MM.1S (cell line): ENCODE measurements at places on chromosomes 2 and 18.
A peak's percentile ranks its signal among the peaks of the same experiment; 100 is the strongest.

DNA sequence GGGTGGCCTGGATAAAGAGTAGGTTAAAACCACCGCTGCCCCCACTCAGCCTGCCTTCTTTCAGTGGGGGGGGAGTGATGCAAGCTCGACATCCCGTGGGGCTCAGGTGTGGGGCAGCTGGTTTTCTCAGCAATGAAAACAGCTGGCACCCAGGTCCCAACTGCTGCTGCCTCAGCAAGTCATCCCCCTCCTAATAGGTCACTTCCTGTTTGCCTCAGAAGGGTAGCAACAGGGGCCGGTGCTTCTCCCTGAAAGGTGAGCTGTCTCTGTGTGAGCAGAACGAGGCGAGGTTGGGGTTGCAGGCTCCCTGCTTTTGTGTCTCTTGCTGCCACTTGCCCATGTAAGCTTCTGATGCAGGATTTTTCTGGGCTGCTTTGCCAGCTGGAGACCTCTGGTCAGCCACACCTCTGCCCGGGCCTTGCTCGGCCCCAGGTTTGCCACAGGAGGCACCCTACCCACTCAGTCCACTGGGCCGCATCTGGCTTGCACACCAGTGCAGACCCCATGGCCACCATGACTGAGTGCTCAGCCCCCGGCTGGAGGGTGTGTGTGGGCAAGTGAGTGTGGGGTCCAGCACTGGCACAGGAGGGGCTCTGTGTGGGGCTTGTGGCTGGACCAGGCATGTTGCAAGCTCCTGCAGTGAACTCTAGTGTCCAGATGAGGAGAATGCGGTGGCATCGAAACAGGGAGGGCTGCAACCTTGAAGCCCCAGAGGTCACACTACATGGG lies 11.5 kb upstream of the ASB1 start:
- DNase-seq, result peak; percentile 96

- DNase-seq, result no peak
These were observed 68.8 kb downstream of the CLHC1 start for GRCh38 chr2:55163274-55163721.

GRCh38 chr2:62593825-62594224 lies 87.8 kb upstream of the TMEM17 start:
- no peak for DNase-seq

- no peak for DNase-seq
These were observed 58.2 kb downstream of the KDM3A start for GRCh38 chr2:86499326-86499725.

- no peak for DNase-seq
These were observed 27.0 kb downstream of the NTSR2 start for GRCh38 chr2:11642972-11643371.
